H9 (cell line): ENCODE measurements at places on chromosomes 1 and 21. TPM values are rescaled to one million over a fixed set of nuclear protein-coding genes. Genes with fewer than 3 reads are reported as not detected.

DNA sequence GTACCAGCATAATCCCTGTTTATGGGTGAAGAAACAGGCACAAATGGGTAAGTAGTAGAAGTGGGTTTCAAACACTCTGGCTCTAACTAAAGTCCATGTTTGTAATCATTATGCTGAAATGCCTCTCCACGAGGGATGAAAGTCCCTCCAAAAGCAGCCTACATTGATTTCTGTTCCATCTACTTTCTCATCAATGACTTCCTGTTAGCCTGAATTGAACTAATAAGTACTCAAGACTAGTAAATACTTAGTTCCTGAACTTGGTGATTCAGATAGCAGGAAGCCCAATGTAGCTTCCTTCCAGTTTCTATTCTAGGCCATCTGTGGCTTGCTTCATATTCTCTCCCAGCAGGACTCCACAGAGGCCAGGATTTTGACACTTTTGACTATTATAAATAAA lies 11.3 kb upstream of the BACH1 start:
- no peak for DNase-seq

DNA sequence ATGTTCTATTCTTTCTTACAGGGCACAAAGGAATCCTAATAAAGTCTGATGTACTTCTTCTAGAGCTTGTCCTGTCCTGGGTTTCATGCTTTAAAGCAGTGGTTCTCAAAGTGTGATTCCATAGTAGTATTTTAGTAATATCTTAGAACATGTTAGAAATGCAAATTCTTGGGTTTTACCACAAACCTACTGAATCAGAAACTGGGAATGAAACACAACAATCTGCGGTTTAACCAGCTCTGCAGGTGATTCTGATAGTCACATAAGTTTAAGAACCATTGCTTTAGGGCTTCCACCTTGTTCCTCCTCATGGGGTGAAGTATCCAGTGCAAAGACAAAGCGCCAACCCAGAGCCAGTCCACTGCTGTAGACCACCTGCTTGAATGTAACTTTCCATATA lies 41.1 kb downstream of the NGF start:
- DNase-seq, result no peak

- DNase-seq, result no peak
Measured at GRCh38 chr1:47883963-47884362, 113.2 kb downstream of the TRABD2B start.

DNA sequence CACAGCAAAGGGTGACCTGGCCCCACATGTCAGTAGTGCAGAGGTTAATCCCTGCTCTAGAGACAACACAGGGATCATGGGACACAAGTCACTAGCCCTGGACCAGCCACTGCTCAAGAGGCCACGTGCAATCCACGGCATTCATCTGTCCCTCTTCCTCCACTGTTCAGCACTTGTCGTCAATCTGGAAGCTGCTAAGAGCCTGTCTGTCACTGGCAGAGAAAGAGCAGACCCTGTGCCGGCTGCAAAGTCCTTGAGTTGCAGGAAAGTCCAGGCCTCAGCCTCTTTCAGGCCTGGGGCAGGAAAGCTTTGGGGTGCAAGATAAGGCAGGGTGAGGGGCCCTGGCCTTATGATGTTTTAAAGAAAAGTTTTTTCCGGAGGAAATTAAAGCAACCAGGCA lies 16.7 kb downstream of the CELA2B start:
- DNase-seq, result no peak

DNA sequence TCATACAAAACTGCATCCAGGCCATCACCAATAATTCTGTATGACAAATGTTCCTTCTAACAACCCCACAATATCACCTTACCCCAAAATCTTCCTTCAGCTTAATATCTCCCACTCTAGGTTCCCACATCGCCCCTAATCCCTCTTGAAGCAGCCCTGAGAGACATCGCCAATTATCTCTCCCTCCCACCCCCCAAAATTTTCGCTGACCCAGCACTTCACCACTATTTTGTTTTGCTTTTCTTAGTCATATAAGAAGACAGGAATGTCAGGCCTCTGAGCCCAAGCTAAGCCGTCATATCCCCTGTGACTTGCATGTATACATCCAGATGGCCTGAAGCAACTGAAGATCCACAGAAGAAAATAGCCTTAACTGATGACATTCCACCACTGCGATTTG lies 126.3 kb downstream of the ADGRL4 start:
- DNase-seq, result no peak

- no peak for DNase-seq
Measured at GRCh38 chr1:93673163-93673829, 8.3 kb downstream of the BCAR3 start.

GRCh38 chr1:7218210-7218832 lies 433.1 kb downstream of the CAMTA1 start:
- peak; percentile 60 for DNase-seq

DNA sequence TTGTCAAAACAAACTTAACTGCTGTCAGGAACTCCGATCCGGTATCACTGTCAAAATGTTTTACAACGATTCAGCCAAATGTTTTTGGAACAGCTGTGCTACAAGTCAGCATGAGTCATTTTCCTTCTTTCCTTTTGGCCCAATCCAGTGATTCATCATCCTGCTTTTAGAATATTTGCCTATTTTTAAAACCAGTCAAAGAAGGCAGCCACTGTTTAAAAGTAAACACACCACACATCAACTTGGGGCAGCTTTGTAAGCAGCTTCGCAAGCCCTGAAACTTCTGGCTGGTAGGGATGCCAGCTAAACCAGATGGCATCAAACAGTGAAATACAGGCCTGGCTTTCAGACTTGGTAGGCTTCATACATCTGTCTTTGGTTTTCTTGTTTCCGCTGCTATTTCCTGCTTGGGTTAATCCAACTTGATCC lies 14.9 kb downstream of the MAP3K7CL start:
- no peak for DNase-seq

GRCh38 chr1:210723646-210724045 lies 394.9 kb downstream of the HHAT start:
- DNase-seq, result no peak

Gene EPS15
- total RNA-seq, result 40.2 and 44.1 TPM in 2 replicates

Gene AADACL3
- total RNA-seq, result 0.22 and 0.35 TPM in 2 replicates

Gene MPZ
- 2.7 and 3.6 TPM in 2 replicates for total RNA-seq

Gene ACOT11
- 3.6 and 4.0 TPM in 2 replicates for total RNA-seq

Gene RGS4
- total RNA-seq, result not detected in 2 replicates

Gene NEGR1
- 0.13 and 0.44 TPM in 2 replicates for total RNA-seq

Gene INSRR
- total RNA-seq, result not detected in 2 replicates
